Cardiac muscle cell (in vitro differentiated cells and primary cell): ENCODE measurements at places on chromosomes 11 and 22. TPM values are rescaled to one million over a fixed set of nuclear protein-coding genes. Genes with fewer than 3 reads are reported as not detected.

DNA sequence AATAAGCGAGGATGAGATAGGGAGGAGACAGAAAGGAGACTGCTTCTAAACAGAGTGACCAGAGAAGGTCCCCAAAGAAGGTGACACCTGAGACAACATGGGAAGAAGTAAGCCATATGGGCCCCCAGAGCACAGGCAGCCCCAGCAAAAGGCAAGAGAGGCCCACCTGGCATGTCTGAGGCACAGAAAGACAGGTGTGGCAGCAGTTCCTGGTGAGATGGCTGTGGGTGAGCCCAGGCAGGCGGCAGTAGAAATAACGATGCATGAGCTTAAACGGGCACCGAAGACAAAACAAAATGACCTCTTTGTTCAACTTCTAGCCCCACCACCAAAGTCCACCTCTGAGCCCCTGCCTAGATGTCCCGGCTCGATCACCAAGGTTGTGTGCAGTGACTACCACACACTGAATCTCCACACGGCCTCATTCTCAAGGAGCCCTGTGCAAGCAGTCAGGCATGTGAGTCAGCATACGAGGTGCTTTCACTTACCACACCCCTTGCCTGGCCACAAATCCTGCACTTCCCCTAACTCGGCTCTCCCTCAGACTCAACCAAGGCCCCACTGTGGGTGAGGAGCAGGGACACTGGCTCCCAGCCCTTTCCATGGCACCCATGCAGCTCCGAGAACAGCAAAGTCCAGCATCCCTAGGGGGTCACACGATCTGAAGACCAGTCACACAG is 77.6 kb downstream of the PACSIN2 start:
- DNase-seq: peak; percentile 62

GRCh38 chr22:26579331-26579886 is 10.5 kb downstream of the TPST2 start:
- DNase-seq: no peak

DNA sequence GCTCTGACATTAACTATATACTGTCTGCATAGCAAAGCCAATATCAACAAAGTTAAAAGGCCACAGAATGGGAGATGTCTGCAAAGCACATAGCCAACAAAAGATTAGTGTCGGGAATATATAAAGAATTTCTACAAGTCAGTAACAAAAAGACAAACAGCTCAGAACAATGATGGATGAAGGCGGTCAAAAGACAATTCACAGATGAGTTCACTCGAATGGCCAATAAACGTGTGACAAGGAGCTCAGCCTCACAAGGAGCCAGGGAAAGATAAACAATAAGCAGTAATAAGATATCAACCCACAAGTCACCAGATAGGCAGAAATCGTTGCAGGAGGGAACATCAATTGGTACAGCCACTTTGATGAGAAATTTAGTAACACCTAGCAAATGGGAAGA is 106.0 kb upstream of the ISX start:
- no peak for DNase-seq

Gene CDK2AP2
- 60.8 and 136 TPM in 2 replicates for polyA plus RNA-seq

GRCh38 chr11:96157517-96157873 is 185.5 kb downstream of the MAML2 start:
- DNase-seq: no peak

DNA sequence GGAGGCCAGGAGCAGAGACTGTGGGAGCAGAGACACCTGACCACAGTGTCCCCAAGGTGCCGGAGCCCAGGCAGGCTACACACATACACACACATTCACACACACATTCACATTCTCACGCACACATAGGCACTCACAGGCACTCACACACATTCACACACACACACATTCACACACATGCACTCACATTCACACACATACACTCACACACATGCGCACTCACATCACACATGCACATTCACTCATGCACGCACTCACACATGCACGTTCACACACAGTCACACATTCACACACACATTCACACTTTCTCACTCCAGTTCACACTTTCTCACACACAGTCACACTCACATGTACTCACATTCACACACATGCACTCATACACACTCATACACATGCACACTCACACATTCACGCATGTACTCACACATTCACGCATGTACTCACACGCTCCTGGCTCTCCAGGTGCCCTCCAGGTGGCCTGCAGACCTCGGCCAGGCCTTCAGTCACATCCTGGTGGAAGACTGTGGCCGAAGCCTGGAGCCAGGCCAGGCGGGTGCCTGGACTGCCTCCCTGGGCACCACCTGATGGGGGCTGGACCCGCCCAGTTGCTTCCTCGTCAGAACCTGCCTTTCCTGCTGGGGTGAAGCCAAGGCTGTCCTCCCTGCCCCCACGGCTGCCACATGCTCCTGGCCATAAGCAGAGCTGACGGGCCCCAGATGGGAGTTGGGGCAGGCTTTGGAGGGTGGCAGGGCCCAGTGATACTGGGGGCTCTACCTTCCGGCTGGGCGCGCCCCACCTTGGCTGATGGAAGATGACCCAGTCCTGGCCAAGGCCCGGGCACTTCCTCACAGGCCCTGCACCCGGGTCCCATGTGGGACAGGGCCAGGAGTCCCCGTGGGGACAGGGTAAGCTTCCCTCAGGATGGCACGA is 89.5 kb downstream of the WNT7B start:
- DNase-seq: no peak
